Activated T-helper 1 cell treated with anti-CD3 and anti-CD28 coated beads, Interleukin-12 subunit alpha, Interleukin-12 subunit beta, Interleukin-2, Interleukin-4 antibody, amounts not matched to agents 30 ng/mL and 10 ng/mL and 1 ng/mL, durations not matched to agents 14 hours and 24 hours and 36 hours (primary cell): ENCODE measurements at places on chromosomes 6 and 20.
A peak's percentile ranks its signal among the peaks of the same experiment; 100 is the strongest.

GRCh38 chr6:251920-252319, 40.4 kb upstream of the DUSP22 start:
- H3K27ac ChIP-seq: peak overlapping the region; percentile 90
- H3K27me3 ChIP-seq: peaks cover 3% of the 10 kb centered on the region

- no peak overlapping the region for H3K4me3 ChIP-seq
- DNase-seq: no peak
- H3K4me1 ChIP-seq: peaks cover 7% of the 10 kb centered on the region
- peaks cover 4% of the 10 kb centered on the region for H3K36me3 ChIP-seq
- no peaks in the 10 kb centered on the region for H3K27me3 ChIP-seq
Measured at GRCh38 chr20:29299811-29300578, 1957.5 kb upstream of the DEFB115 start.

DNA sequence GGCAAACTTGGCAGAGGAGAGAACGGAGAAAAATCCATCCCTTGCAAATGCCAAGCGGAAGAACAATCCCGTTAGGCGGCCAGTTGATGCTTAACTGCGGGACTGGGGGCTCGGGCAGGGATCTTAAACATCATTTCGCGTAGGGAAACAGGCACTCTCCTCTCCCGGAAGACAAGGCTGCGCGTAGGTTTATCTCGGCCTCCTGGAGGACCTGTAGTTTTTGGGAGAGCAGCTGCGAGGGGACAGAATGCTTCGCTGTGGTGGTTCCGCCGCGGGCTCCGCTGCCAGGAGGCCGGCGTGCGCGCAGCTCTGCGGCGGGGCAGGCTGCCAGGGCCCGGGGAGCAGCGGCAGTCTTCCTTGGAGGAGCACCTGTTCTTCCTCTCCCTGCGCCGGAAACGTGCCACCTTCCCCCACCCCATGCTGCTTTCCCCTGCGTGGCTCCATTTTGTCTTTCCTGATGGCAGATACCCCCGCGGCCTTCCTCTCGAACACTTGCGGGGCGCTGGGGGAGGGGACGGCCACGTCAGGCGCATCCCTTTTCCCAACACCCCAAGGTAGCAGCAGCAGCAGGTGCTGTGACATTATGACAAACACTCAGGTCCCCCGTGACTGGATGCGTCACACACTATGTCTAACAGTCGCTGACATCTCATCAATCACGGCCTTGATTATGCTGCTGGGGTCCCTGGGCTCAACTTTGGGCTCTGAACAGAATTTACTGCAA, 230.7 kb upstream of the BTBD3 start:
- no peaks in the 10 kb centered on the region for H3K36me3 ChIP-seq
- H3K27me3 ChIP-seq: peaks cover 8% of the 10 kb centered on the region
- no peak overlapping the region for H3K27ac ChIP-seq
- H3K4me1 ChIP-seq: no peaks in the 10 kb centered on the region

DNA sequence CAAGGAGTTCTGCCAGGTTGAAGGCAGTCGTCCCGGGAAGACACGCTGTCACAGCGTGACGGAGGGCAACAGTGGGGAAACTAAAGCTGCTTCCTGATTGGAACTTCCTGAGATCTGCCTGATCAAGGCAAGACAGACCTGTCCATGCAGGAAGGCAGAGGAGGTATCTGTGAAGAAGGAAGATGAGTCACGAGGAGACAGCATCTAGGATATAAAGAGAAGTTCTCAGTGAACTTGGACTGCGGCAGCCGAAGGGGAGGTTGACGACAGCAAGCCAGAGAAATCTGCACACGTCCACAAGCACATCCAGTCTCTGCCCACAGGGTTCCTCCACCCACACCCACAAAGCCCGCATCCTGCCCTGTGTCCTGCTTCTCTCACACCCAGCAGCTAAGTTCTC, 38.6 kb downstream of the PREP start:
- no peak overlapping the region for H3K27ac ChIP-seq
- H3K4me1 ChIP-seq: peaks cover 17% of the 10 kb centered on the region
- DNase-seq: no peak
- H3K36me3 ChIP-seq: peaks cover 30% of the 10 kb centered on the region
- H3K4me3 ChIP-seq: no peak overlapping the region

DNA sequence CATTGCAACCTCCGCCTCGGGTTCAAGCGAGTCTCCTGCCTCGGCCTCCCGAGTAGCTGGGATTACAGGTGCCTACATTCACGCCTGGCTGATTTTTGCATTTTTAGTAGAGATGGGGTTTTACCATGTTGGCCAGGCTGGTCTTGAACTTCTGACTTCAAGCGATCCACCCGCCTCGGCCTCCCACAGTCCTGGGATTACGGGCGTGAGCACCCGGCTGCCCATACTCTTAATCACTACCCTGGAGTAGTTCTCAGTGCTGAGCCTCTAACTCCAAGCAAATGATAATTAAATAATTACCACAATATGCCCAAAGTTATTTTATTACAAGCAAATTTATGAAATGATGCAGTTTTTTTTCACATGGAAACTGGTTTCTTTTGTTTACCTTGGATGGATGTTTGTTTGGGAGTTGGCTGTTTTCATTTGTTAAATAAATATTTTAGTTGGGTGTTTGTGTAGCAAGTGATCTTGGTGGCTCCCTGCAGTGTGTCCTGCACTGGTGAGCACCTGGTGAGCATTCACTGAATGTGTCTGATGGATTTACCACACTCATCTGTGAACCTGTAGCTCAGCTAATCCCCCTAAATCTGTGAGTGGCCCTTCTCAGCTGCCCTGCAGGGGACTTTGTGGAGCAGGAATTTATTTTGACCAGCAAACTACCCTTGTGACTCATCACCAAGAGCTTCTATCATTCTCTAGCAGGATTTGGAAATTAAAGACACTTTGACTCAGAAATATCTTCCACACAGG, 36.9 kb downstream of the UTRN start:
- DNase-seq: no peak
- no peak overlapping the region for H3K4me3 ChIP-seq
- H3K36me3 ChIP-seq: no peaks in the 10 kb centered on the region
- H3K4me1 ChIP-seq: peaks cover 12% of the 10 kb centered on the region
- H3K27me3 ChIP-seq: peaks cover 13% of the 10 kb centered on the region

GRCh38 chr6:95804847-95805541, 210.8 kb upstream of the FUT9 start:
- H3K27me3 ChIP-seq: no peaks in the 10 kb centered on the region
- no peak overlapping the region for H3K27ac ChIP-seq
- H3K4me3 ChIP-seq: no peak overlapping the region

- H3K4me1 ChIP-seq: no peaks in the 10 kb centered on the region
- no peaks in the 10 kb centered on the region for H3K36me3 ChIP-seq
- H3K27ac ChIP-seq: no peak overlapping the region
- peaks cover 15% of the 10 kb centered on the region for H3K27me3 ChIP-seq
- DNase-seq: no peak
- no peak overlapping the region for H3K4me3 ChIP-seq
Measured at GRCh38 chr6:99739526-99739925, 132.9 kb downstream of the PRDM13 start.

DNA sequence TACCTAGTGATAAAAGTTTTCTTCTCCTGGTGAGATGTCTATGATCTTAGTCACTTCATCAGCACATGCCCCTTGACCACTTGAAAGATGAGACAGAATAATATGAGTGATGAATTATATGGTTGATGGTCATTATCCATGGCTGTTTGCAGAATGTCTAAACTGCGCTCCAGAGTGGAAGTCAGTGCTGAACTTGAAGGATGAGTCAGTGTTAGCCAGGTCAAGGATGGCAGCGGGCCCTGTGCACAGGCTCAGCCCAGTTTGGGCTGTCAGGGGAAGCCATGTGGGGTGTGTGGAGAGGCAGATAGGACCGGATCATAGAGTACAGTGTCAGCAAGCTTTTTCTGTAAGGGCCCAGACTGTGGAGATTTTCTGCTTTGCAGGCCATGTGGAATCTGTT, 67.2 kb upstream of the KIF25 start:
- H3K27me3 ChIP-seq: no peaks in the 10 kb centered on the region
- H3K27ac ChIP-seq: peak overlapping the region; percentile 68
- DNase-seq: no peak
- H3K36me3 ChIP-seq: peaks cover 15% of the 10 kb centered on the region
- no peak overlapping the region for H3K4me3 ChIP-seq

DNA sequence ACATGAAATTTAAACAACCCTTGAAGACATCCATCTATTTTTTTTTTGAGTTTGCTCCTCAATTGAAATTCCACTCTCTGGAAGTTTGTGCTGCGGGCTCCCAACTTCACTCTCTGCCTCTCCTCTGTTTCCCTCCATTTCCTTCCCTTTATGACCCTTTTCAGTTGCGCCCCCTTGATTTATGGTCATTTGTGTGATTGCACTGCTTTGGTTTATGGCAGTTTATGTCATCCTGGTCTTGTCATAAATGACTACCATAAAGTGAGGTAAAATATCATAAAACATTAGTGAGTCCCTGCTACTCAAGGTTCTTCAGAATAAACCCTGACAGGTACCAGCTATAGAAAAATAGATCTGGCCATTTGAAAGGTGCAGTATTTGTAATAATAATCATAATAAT, 348.3 kb upstream of the ZFP64 start:
- no peaks in the 10 kb centered on the region for H3K27me3 ChIP-seq
- H3K36me3 ChIP-seq: no peaks in the 10 kb centered on the region
- H3K27ac ChIP-seq: no peak overlapping the region
- DNase-seq: no peak

- no peaks in the 10 kb centered on the region for H3K4me1 ChIP-seq
- no peak overlapping the region for H3K4me3 ChIP-seq
- H3K27me3 ChIP-seq: peaks cover 31% of the 10 kb centered on the region
- no peak for DNase-seq
Measured at GRCh38 chr20:3733119-3733995, 872 bp downstream of the HSPA12B start.

GRCh38 chr20:24918579-24919566, 30.2 kb upstream of the CST7 start:
- no peak overlapping the region for H3K27ac ChIP-seq
- H3K4me3 ChIP-seq: no peak overlapping the region
- peaks cover 8% of the 10 kb centered on the region for H3K27me3 ChIP-seq
- no peaks in the 10 kb centered on the region for H3K36me3 ChIP-seq

DNA sequence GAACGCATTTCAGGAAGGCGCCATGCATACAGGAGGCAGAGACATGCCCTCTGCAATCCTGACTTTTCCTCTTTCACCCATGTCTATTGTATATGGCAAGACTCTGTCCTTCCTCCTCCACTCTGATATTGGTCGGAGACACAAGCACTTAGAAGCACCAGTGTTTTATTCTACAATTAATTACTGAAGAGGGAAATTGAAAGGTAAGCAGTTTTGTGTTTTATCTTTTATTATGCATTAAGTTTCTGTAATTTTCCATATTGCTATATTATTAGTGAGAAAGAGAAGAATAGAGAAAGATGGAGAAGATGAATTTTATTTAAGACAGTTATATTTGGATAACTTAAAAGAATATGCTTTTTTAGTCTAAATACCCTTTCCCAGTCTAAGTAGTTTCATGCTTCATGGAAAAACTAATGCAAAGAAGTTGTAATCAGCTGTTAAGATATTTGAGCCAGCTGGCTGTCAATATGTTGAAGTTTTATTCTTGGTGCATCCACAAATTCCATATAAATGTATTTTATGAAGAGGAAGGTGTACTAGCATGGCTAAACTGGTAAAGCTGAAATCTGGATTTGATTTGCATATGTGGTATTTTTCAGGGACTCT, 13.6 kb downstream of the ARID1B start:
- no peak for DNase-seq
- H3K36me3 ChIP-seq: peaks cover 7% of the 10 kb centered on the region
- H3K4me1 ChIP-seq: peaks cover 47% of the 10 kb centered on the region
- H3K27ac ChIP-seq: no peak overlapping the region
- no peaks in the 10 kb centered on the region for H3K27me3 ChIP-seq

GRCh38 chr20:31543966-31544598, 29.8 kb downstream of the HM13 start:
- H3K36me3 ChIP-seq: peaks cover 44% of the 10 kb centered on the region
- H3K4me3 ChIP-seq: no peak overlapping the region
- peak overlapping the region; percentile 73 for H3K27ac ChIP-seq

GRCh38 chr6:135568379-135568778, 70.8 kb upstream of the AHI1 start:
- H3K4me1 ChIP-seq: peaks cover 64% of the 10 kb centered on the region
- no peaks in the 10 kb centered on the region for H3K27me3 ChIP-seq
- peaks cover 26% of the 10 kb centered on the region for H3K36me3 ChIP-seq
- peak; percentile 51 for DNase-seq

- no peak overlapping the region for H3K27ac ChIP-seq
- no peaks in the 10 kb centered on the region for H3K4me1 ChIP-seq
- no peaks in the 10 kb centered on the region for H3K36me3 ChIP-seq
- no peaks in the 10 kb centered on the region for H3K27me3 ChIP-seq
- no peak for DNase-seq
Measured at GRCh38 chr6:55664591-55665587, 85.9 kb upstream of the HMGCLL1 start.

DNA sequence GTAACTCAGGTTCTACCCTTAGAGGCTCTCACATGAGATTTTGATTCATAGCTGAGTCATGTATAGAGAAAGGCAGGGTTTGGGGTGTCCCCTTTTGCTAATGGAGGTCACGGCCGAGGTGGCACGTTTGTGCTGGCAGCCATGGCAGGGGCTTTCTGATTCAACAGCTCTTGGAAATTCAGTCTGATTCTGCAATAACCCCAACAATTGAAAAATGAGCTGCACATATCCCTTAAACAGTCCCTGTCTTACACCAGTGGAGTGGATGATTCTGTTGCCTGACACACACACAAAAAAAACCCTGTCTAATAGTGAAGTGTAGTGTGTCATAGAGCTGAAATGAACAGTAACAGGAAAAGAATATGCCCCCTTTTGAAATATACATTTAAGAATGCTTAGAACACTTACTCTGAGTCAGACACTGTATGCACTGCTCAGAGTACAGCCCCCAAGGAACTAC, 40.4 kb upstream of the ARG1 start:
- H3K36me3 ChIP-seq: peaks cover 3% of the 10 kb centered on the region
- no peak for DNase-seq
- H3K4me3 ChIP-seq: no peak overlapping the region
- peak overlapping the region; percentile 24 for H3K27ac ChIP-seq

DNA sequence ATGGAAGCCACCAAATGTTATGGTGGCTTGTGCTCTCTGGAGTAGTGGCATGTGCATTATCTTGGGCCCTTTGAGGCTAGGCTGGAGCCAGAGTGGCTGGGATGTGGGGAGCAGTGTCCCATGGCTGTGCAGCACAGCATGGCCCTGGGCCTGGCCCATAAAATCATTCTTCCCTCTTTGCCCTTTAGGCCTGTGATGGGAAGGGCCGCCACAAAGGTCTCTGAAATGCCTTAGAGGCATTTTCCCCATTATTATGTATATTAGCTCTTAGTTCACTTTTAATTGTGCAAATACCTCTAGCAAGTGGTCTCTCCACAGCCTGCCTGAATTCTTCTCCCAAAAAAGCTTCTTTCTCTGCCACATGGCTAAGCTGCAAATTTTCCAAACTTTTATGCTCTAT, 297.3 kb upstream of the IRAK1BP1 start:
- H3K4me1 ChIP-seq: no peaks in the 10 kb centered on the region
- no peak for DNase-seq
- no peak overlapping the region for H3K27ac ChIP-seq
- H3K4me3 ChIP-seq: no peak overlapping the region
- no peaks in the 10 kb centered on the region for H3K36me3 ChIP-seq

DNA sequence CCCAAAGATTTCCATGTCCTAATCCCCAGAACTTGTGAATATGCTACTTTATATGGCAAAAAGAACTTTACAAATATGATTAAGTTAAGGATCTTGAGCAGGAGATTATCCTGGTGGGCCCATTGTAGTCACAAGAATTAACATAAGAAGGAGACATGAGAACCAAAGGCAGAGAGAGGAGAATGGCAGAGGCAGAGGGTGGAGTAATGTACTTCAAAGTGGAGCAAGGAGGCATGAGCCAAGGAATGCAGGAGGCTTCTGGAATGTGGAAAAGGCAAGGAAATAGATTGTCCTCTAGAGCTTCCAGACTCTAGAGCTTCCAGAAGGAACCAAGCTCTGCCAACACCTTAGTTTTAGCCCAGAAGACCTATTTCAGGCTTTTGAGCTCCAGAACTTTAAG, 147.4 kb downstream of the MOXD1 start:
- no peaks in the 10 kb centered on the region for H3K4me1 ChIP-seq
- DNase-seq: no peak
- no peaks in the 10 kb centered on the region for H3K36me3 ChIP-seq
- H3K4me3 ChIP-seq: no peak overlapping the region
